ENCODE measurements at places on chromosomes 7 and 10.

- DNase-seq = no peak
Observed at GRCh38 chr7:3592401-3593134, 291.5 kb downstream of the SDK1 start.

DNA sequence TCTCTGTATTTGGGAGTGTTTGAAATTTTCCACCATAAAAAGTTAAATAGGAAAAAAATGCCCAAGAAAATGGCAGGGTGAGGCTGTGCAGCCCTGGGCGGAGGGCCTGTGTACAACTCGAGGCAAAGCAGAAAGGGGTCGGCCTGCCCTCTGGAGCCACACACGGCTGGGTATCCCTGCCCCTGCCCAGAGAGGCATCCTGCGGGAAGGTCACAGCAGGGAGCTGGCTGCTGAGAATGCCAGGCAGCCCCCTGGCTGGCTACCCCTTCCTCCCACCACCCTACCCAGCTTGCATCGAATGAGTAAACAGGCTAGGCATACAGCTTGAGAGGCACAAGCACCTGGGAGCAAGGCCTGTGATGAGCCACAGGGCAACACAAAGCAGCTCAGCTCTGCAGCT is 46.1 kb downstream of the CAMK2B start:
- no peak for DNase-seq

DNA sequence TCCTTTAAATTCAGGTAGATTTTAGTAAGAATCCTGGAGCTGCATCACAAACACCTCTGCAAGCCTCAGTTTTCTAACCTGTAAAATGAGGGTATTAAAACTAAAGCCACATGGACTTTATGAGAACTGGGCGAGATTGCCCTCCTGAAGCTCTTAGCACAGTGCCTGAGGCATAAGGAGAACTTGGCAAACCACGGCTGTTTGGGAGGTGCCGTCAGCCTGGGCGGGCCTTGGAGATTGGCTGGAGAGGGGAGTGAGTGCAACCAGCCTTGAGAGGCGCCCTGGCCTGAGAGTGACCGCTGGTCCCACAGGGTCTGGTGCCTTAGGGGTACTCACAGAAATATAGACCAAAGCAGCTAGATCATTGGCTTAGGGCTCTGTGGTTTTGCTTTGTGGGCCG is 5.4 kb upstream of the TNS3 start:
- DNase-seq = no peak

- peak; percentile 39 for DNase-seq
Observed at GRCh38 chr10:74179111-74179710, 28.2 kb downstream of the ADK start.

GRCh38 chr7:26704786-26705185 is 159.6 kb downstream of the SKAP2 start:
- peak; percentile 21 for DNase-seq

Measured in fibroblast of skin of right quadriceps (primary cell).